ENCODE measurements at places on chromosomes 12 and 14.

- DNase-seq = no peak
These were observed 18.0 kb downstream of the HECTD1 start for GRCh38 chr14:31189346-31190218.

- DNase-seq = peak; percentile 46
These were observed 7.9 kb downstream of the TRIM9 start for GRCh38 chr14:51087031-51087441.

GRCh38 chr12:27221625-27222387, 22.3 kb upstream of the STK38L start:
- no peak for DNase-seq

GRCh38 chr14:95677179-95677835, 8.9 kb upstream of the TCL1B start:
- no peak for DNase-seq

GRCh38 chr14:68576496-68577244, 216.2 kb downstream of the ZFP36L1 start:
- DNase-seq = no peak

- DNase-seq = no peak
These were observed 107.0 kb downstream of the PAPLN start for GRCh38 chr14:73344319-73344718.

DNA sequence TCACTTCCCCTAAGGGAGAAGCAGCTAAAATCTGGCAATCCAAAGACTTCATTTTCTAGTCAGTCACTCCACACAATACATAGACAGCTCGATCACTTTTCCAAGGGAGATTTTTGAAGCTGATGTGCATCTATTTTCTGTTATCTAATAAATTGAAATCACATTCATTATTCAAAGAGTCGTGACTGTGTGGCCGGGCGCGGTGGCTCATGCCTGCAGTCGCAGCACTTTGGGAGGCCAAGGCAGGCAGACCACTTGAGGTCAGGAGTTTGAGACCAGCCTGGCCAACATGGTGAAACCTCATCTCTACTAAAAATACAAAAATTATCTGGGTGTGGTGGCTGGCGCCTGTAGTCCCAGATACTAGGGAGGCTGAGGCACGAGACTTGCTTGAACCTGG, 27.1 kb upstream of the PTGR2 start:
- DNase-seq = no peak

DNA sequence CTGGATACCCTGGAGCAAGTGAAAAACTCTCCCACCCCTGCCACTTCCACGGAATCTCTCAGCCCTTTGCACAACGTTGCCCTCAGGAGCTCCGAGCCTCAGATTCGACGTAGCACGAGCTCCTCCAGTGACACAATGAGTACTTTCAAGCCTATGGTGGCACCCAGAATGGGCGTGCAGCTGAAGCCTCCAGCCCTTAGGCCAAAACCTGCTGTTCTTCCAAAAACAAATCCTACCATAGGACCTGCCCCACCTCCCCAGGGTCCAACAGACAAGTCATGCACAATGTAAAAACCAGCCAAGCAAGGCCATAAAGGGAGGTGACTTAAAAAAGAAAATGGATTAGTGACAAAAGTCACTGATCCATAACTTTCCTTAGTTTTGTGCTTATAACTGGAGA, 79.7 kb downstream of the KICS2 start:
- no peak for DNase-seq

GRCh38 chr12:116703214-116703795, 34.6 kb downstream of the SPRING1 start:
- DNase-seq = peak; percentile 80

- peak; percentile 15 for DNase-seq
These were observed 11.6 kb upstream of the SUPT16H start for GRCh38 chr14:21395450-21395849.

GRCh38 chr12:104684884-104685283, 228.1 kb downstream of the CHST11 start:
- peak; percentile 58 for DNase-seq

DNA sequence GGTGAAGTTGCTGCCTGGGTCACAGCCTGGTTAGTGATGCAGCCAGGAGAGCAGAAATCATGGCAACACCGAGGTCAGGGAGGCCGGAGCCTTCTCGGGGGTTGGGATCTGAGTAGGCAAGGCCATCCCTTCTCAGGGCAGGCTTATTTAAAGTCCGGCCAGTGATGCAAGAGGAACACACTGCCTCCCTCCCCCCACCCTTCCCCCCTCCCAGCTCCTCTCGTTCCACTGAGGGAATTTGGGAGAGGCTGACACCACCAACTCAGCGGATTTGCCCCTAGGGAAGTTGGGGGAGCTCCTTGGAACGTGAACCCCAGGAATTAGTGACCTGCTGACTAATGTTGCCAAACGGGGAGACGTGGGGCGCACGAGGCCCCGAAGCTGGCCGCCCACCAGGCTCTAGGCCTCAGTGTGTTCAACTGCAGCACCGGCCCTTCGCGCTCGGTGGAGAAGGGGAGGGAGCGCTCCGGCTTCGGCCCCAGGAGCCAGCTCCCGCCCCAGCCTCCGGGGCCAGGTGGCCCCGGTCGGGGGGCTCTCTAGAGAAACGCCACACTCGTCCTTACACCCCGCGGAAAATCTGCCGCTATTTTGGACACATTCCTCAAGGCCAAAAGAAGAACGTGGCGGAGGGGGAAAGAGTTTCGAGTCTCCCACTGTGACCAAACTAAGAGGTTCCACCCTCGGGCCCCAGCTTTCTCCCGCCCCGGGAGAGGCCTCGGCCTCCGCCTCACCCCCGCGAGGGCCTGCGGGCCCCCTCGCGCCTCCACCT, 1.6 kb downstream of the CTDSP2 start:
- DNase-seq = peak; percentile 53

GRCh38 chr12:132329036-132329719, at the start of gene GALNT9:
Gene GALNT9 (minus strand): TSS chr12:132329589. CDS start chr12:132329203, 386 bp downstream.
- DNase-seq = peak; percentile 20

- no peak for DNase-seq
These were observed 314.2 kb upstream of the RGS6 start for GRCh38 chr14:71618047-71618446.

DNA sequence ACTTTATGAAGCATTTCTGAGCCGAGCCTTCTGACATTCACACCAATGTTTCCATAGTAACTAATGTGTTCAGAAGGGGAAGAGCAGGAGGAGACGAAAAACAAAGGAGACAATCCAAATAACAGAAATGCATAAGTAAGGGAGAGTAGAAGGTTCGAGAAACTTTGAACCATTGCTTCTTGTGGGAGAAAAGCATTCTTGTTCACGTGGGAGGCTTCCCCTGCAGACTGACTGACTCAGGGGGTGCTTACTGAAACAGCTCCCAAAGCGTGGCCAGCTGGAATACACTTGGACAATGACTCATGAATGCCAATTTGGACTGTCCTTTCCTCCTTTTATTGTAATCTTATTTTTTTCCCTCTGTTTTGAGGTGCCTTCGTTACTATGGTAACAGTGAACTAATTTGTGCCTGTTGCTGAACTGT, 73.9 kb downstream of the NEDD1 start:
- DNase-seq = no peak

- no peak for DNase-seq
These were observed 65.8 kb downstream of the RIN3 start for GRCh38 chr14:92579244-92579936.

GRCh38 chr12:113276306-113276705, 55.0 kb downstream of the TPCN1 start:
- DNase-seq = no peak

DNA sequence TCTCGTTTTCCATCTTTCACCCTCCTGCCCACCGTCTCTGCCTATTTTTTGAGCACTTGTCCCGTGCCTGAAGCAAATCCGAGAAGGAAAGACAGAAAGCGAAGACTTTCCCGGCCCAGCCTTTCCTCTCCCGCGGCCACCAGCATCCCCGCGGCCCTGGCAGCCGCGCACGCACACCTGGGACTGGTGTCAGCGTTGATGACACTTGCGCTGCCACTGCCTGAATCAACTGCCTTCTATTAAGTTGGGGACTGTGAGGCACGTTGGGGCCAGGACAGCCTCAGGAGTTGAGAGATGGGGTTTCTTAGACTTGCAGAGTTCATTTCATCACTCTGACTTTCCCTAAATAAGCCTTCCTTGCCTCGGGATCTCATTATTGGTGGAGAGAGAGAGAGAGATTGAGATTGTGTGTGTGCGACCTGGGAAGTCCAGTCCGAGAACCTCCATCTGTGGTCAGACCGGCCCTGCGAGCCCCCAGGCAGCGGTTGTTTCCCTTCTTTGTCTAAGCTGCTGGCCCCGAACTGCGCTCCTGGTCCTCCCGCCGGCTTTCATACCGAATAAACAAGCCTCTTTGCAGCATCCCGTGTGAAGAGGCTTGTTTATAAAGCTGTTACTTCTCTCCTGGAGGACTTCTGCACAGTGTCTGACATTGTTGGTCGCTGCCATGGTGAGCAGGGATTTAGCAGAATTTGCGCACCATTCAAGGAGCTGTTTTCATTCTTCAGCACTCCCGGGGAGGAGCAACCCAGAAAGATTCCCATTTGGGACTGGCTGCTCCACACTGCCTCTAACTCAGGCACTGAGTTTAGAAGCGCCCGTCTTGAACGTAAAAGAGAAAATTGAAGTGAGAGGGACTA, 1.5 kb downstream of the PDZRN4 start:
- DNase-seq = peak; percentile 6

DNA sequence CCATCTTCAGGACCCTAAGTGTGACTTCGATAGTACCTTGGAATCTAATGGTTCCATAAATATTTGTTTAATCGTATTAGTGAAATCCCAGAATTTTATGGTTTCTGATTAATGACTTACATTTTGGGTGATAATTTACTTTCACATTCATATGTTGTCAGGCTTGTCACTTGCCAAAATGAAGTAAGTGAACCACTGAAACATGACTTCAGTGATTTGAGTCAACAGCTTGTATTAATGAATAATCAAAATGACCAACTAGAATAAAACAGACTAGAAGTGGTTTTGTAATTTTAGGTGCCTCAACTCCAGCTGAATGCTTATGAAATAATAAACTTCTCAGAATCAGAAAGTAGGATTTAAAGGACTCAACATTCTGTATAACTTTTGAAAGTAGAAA, 517.1 kb downstream of the PRKD1 start:
- DNase-seq = no peak

GRCh38 chr14:105313381-105314286, 914 bp upstream of the PACS2 start:
- peak; percentile 65 for DNase-seq

DNA sequence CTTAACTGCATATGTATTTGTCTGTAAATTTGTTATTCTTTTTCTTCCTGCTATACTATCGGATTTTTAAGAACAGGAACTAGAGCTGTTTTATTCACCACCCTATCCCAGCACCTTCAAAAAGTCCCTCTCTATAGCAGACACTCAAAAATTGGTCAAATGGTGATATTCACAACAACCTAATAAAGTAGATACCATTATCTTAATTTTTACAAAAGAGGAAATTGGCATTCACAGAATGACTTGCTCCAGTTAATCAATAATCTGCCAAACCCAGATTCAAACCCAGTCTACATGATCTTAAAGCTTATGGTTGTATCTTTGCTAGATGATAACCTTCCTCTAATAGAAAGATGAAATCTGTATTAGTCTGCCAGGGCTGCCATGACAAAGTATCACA, 426.6 kb downstream of the EGLN3 start:
- no peak for DNase-seq

DNA sequence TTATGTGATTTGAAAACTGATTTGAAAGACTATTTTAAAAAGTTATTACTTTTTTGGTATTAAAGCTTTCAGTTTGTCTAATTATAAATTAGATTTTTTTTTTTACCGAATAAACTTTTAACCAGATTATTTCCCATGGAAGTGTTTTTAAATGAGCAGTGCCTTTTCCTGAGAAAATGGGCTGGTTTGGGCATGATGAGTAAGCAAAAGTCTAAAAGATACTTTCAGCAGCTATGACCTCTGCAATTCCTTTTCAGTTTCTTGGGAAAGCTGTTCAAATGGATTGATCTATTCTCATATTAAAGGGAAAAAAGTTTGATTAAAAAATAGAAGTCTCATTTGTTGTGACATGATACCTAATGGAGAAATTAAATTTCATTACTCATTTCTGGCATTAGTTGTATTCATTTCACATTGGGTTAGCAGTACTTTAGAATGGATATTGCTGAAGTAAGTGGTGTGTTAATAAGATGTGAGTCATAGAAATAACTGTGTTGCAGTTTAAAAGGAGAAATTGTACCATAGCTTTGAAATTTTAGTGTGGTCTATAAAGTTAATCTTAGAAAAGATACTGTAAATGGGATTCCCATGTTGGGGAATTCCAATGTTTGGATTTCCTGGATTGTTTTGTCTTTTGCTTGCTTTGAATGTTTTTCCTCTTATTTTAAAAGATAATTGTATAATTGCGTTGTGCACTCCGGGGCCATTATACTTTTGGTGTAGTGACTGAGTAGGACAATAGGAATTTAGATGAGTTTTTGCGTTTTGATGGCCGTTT, 21.0 kb downstream of the KTN1 start:
- DNase-seq = no peak

DNA sequence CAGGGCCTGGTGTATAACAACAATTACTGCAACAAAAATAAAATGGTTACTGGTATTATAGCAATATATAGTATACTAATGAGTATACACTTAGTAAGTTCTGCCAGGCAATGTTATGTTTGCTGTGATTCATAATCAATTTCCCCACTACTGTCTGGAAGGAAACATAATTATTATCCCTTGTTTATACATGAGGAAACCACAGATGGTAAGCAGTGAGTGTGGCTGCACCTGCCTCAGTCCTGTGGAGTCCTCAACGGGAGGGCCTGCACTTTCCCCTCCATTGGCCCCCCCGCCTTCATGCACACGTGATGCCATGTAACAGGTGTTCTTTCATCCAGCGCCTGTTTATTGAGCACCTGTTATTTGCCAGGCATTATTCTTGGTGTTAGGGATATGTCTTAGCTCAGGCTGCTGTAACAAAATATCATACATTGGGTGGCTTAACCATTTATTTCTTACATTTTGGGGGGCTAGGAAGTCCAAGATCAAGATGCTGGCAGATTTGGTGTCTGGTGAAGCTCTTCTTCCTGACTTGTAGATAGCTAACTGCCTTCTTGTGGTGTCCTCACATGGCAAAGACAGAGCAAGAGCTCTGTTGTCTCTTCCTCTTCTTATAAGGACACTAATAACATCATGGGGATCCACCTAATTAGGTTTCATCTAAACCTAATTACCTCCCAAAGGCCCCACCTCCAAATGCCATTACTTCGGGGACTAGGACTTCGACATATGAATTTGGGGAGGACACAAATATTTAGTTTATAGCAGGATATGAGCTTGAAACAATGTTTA, 59.5 kb upstream of the CHGA start:
- DNase-seq = no peak

DNA sequence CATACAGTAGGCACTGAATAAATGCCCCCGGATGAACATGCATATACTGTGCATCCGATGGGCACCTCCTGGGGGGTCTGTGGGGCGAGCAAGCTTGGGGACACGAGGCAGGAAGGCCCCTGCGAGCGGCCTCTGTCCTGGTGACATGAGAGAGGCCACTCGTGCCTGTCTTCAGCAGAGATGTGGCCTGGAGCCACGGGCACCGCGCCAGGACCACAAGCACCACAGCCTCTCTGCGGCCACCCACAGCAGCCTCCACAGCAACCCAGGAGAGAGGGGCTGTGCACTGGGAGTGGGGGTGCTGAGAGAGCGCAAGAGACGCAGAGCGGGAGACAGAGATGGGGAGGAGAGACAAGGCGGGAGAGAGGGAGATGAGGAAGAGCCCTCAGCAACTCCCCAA, 118.5 kb downstream of the RFLNA start:
- DNase-seq = no peak

- DNase-seq = no peak
These were observed 51.4 kb upstream of the SLC6A15 start for GRCh38 chr12:84964048-84964447.

- no peak for DNase-seq
These were observed 363.2 kb downstream of the GALC start for GRCh38 chr14:87629788-87630187.

Measured in hematopoietic multipotent progenitor cell treated with erythropoietin and hydrocortisone succinate and interleukin-3 and kit ligand, for 6 days (in vitro differentiated cells).